ENCODE measurements at places on chromosomes 2 and 18. TPM values are rescaled to one million over a fixed set of nuclear protein-coding genes. Genes with fewer than 3 reads are reported as not detected.

The KIF1A gene
- not detected for total RNA-seq

GRCh38 chr2:234451852-234452625 is 44.8 kb downstream of the ARL4C start:
- peak; percentile 91 for DNase-seq
- no peaks in the 10 kb centered on the region for H3K27me3 ChIP-seq
- H3K27ac ChIP-seq = peak overlapping the region; percentile 72
- H3K36me3 ChIP-seq = no peaks in the 10 kb centered on the region
- H3K4me3 ChIP-seq = no peak overlapping the region

DNA sequence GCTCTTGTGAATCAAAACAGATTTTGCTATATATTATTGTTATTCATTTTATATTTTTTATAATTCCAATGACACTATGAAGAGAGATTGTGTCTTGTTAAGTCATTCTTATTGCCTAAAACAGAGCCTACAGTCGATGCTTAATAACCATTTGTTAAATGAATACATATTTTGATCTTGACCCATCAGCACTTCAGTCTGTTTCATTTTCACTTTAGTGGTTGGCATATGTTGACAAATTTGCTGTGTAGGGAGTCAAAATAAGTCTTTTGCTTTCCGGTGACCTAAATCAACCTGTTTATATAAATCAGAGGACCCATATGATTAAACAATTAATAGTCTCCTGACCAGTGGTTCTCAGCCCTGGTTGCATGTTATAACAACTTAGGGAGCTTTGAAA is 97.1 kb downstream of the TXNL1 start:
- no peaks in the 10 kb centered on the region for H3K27me3 ChIP-seq
- H3K36me3 ChIP-seq = no peaks in the 10 kb centered on the region
- no peaks in the 10 kb centered on the region for H3K4me1 ChIP-seq
- no peak for DNase-seq
- no peak overlapping the region for H3K4me3 ChIP-seq

- H3K27ac ChIP-seq = no peak overlapping the region
- DNase-seq = no peak
- no peaks in the 10 kb centered on the region for H3K27me3 ChIP-seq
- no peaks in the 10 kb centered on the region for H3K36me3 ChIP-seq
- H3K4me1 ChIP-seq = peaks cover 10% of the 10 kb centered on the region
Measured at GRCh38 chr18:79405781-79406575, 10.2 kb downstream of the NFATC1 start.

GRCh38 chr2:118641711-118642110 is 205.7 kb downstream of the EN1 start:
- no peak overlapping the region for H3K27ac ChIP-seq
- no peaks in the 10 kb centered on the region for H3K27me3 ChIP-seq
- DNase-seq = no peak

The PLCL1 gene
- total RNA-seq = not detected

DNA sequence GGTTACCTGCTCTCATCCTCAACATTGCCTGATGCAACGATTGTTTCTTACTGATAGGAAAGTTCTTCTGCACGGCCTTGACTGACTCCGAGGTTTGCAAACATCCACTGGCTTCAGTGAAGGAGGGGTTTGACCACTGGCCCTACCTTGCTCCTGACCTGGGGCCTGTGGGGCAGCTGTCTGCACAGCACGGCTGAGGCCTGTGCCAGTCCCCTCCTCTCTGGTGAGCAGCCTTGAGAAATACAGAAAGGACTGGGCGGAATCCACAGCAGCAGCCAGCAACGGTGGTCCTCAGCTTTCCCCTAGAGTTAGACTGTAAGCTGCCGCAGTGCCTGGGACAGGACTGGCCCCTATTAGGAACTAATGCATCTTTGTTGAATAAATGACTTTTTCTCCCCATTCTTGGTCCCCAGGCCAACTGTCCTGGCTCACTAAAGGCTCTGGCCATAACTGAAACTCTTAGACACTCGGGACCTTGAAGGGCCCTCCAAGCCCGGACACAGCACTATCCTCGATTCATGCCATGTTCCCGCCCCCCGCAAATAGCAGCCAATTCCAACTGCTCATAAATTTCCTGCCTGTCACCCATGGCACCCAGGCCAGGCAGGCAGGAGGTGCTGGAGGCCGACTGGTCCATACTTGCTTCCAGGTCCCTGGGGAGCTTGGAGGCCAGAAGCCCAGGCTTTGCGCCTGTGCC is 26.7 kb downstream of the ATOH8 start:
- H3K27ac ChIP-seq = no peak overlapping the region
- no peaks in the 10 kb centered on the region for H3K4me1 ChIP-seq
- no peaks in the 10 kb centered on the region for H3K36me3 ChIP-seq
- H3K27me3 ChIP-seq = peaks cover 11% of the 10 kb centered on the region

GRCh38 chr2:79947751-79948150 is 356.8 kb downstream of the LRRTM1 start:
- DNase-seq = no peak
- H3K27me3 ChIP-seq = peaks cover 7% of the 10 kb centered on the region
- H3K4me3 ChIP-seq = no peak overlapping the region
- no peaks in the 10 kb centered on the region for H3K36me3 ChIP-seq

GRCh38 chr2:39443009-39443408 is 5.9 kb upstream of the MAP4K3 start:
- H3K4me3 ChIP-seq = no peak overlapping the region
- no peak for DNase-seq
- no peaks in the 10 kb centered on the region for H3K36me3 ChIP-seq
- peaks cover 29% of the 10 kb centered on the region for H3K4me1 ChIP-seq
- H3K27ac ChIP-seq = no peak overlapping the region
- no peaks in the 10 kb centered on the region for H3K27me3 ChIP-seq
